ENCODE measurements at places on chromosomes 16 and 17.
A peak's percentile ranks its signal among the peaks of the same experiment; 100 is the strongest.

- H3K36me3 ChIP-seq: peaks cover 11% of the 10 kb centered on the region
- no peaks in the 10 kb centered on the region for H3K4me1 ChIP-seq
- H3K4me3 ChIP-seq: no peak overlapping the region
- H3K27me3 ChIP-seq: no peaks in the 10 kb centered on the region
- no peak for DNase-seq
These were observed 14.6 kb downstream of the CYLD start for GRCh38 chr16:50756473-50756872.

- H3K4me1 ChIP-seq: no peaks in the 10 kb centered on the region
- no peaks in the 10 kb centered on the region for H3K27me3 ChIP-seq
- H3K4me3 ChIP-seq: no peak overlapping the region
- peaks cover 8% of the 10 kb centered on the region for H3K36me3 ChIP-seq
These were observed 15.2 kb downstream of the PRKCA start for GRCh38 chr17:66317629-66318028.

GRCh38 chr17:46984892-46985291 lies 5.8 kb upstream of the RPRML start:
- no peak overlapping the region for H3K4me3 ChIP-seq
- no peak for DNase-seq
- H3K27me3 ChIP-seq: peaks cover 30% of the 10 kb centered on the region
- H3K36me3 ChIP-seq: no peaks in the 10 kb centered on the region
- peaks cover 11% of the 10 kb centered on the region for H3K4me1 ChIP-seq

- H3K4me1 ChIP-seq: peaks cover 5% of the 10 kb centered on the region
- peak overlapping the region; percentile 93 for H3K4me3 ChIP-seq
- H3K27me3 ChIP-seq: peaks cover 70% of the 10 kb centered on the region
- peak overlapping the region; percentile 71 for H3K27ac ChIP-seq
- no peak for DNase-seq
These were observed 7.5 kb upstream of the GNG13 start for GRCh38 chr16:808085-808386.

DNA sequence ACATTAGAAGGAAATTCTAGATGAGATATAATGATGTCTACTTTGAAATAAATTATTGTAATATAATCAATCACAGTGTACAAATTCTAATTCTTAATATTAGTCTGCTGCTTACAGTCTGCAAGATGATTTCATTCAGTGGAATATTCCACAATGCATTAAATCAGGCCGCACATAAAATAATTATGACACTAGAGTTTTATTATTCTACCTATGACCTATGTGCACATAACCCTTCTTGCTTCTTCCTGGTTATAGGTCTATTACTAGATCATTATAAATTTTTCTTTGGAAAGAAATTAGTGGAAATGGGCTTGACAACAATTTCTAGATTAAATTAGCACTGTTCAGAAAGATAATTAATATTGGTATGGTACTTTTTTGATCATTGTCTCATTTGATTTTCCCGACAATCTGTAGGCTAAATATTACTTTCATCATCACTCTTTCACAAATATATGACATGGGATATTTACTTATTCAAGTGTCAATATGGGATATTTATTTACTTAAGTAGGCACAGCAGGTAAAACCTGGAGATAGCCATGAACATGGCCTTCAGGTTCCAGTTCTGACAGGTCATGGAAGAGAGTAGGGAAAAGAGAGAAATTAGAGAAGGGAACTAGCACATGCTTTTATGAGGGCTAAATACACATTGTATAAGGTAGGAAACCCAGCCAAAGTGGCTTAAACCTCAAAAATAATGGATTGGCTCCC lies 476.4 kb downstream of the TOX3 start:
- H3K27me3 ChIP-seq: no peaks in the 10 kb centered on the region
- no peak overlapping the region for H3K27ac ChIP-seq
- no peak for DNase-seq

- no peaks in the 10 kb centered on the region for H3K36me3 ChIP-seq
- no peak overlapping the region for H3K27ac ChIP-seq
- H3K27me3 ChIP-seq: peaks cover 4% of the 10 kb centered on the region
- H3K4me3 ChIP-seq: no peak overlapping the region
- peaks cover 14% of the 10 kb centered on the region for H3K4me1 ChIP-seq
- no peak for DNase-seq
These were observed 16.2 kb downstream of the CYGB start for GRCh38 chr17:76521262-76521661.

GRCh38 chr17:81967533-81968395 lies 6.8 kb upstream of the NOTUM start:
- H3K27me3 ChIP-seq: peaks cover 27% of the 10 kb centered on the region
- H3K27ac ChIP-seq: peak overlapping the region; percentile 57
- no peaks in the 10 kb centered on the region for H3K36me3 ChIP-seq
- peak overlapping the region; percentile 68 for H3K4me3 ChIP-seq

DNA sequence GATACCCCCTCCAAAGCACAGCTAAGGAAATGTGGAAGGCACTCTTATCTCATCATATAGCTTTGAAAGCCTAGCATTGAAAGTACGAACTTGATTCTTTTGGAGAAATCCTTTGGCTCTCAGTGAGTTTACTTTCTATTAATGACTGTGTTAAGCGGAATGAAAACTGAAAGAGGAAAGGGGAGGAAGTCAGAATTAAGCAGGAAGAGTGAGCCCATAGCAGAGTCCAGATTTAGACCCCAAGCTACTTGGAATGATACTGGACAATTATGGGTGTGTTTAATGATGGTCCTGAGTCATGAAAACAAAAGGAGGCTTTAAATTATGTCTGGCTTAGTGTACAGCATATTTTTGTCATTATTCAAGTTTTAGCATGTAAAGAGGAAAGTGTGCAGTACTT lies 42.2 kb downstream of the TENT4B start:
- H3K27me3 ChIP-seq: no peaks in the 10 kb centered on the region
- no peak for DNase-seq
- H3K36me3 ChIP-seq: peaks cover 3% of the 10 kb centered on the region
- H3K27ac ChIP-seq: no peak overlapping the region

GRCh38 chr16:85316321-85316919 lies 204.1 kb upstream of the CIBAR2 start:
- peaks cover 76% of the 10 kb centered on the region for H3K27me3 ChIP-seq
- peaks cover 43% of the 10 kb centered on the region for H3K4me1 ChIP-seq
- peak; percentile 73 for DNase-seq
- H3K27ac ChIP-seq: no peak overlapping the region
- H3K36me3 ChIP-seq: no peaks in the 10 kb centered on the region

- H3K4me1 ChIP-seq: peaks cover 43% of the 10 kb centered on the region
- H3K4me3 ChIP-seq: peak overlapping the region; percentile 82
- no peak for DNase-seq
- peak overlapping the region; percentile 100 for H3K27ac ChIP-seq
These were observed 31.7 kb upstream of the ARL4D start for GRCh38 chr17:43366891-43367736.

DNA sequence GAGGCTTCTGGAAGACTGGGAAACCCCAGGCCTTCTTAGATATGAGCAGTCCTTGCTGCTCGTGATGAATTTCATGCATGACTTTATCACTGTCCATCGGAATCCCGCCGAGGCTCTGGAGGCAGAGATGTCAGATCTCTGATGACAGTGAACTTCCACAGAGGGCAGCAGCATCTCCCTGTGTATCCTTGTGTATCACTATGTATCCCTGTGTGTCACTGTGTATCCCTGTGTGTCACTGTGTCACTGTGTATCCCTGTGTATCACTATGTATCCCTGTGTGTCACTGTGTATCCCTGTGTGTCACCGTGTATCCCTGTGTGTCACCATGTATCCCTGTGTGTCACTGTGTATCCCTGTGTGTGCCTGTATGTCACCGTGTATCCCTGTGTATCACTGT lies 160.2 kb upstream of the CHMP6 start:
- H3K27ac ChIP-seq: no peak overlapping the region
- H3K36me3 ChIP-seq: peaks cover 8% of the 10 kb centered on the region

DNA sequence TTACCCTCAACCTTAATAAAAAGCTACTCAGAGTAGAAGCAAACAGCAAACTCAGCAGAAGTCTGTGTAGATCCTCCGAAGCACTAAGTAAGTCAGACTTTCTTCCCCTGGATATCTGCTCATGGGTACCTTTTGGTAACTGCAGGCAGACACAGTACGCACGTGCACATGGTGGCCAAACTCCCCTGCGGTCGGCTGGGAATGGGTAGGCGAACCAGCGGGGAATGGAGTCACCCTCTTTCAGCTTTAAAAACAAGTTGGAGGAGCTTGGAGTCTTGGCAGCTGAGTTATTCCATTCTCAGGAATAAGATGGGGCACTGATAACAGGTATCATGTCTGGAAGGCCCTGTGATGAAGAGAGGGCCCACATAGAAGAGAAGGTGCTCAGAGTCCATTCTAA lies 16.3 kb downstream of the CYB561 start:
- H3K4me3 ChIP-seq: no peak overlapping the region
- H3K27ac ChIP-seq: no peak overlapping the region
- DNase-seq: no peak

DNA sequence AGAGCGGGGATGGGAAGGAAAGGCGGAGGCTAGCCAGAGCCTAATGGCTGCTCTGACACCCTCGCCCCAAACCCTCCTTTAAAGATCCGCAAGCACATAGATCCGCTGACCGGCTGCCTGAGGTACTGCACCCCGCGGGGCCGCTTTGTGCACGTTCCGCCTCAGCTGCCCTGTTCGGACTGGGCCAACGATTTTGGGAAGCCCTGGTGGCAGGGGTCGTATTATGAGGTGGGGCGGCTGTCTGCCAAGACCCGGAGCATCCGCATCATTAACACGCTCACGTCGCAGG lies 663 bp downstream of the CYB5D1 start:
- H3K4me1 ChIP-seq: peaks cover 9% of the 10 kb centered on the region
- no peak overlapping the region for H3K4me3 ChIP-seq
- no peak for DNase-seq
- peaks cover 6% of the 10 kb centered on the region for H3K27me3 ChIP-seq

- no peak for DNase-seq
- H3K36me3 ChIP-seq: no peaks in the 10 kb centered on the region
- peaks cover 16% of the 10 kb centered on the region for H3K27me3 ChIP-seq
- H3K27ac ChIP-seq: no peak overlapping the region
- peaks cover 10% of the 10 kb centered on the region for H3K4me1 ChIP-seq
These were observed 52.8 kb downstream of the SOCS1 start for GRCh38 chr16:11203111-11203623.

- H3K27me3 ChIP-seq: no peaks in the 10 kb centered on the region
- H3K36me3 ChIP-seq: no peaks in the 10 kb centered on the region
- H3K4me1 ChIP-seq: peaks cover 18% of the 10 kb centered on the region
- no peak for DNase-seq
- no peak overlapping the region for H3K4me3 ChIP-seq
These were observed 165.3 kb downstream of the SLC39A11 start for GRCh38 chr17:72927146-72927545.

DNA sequence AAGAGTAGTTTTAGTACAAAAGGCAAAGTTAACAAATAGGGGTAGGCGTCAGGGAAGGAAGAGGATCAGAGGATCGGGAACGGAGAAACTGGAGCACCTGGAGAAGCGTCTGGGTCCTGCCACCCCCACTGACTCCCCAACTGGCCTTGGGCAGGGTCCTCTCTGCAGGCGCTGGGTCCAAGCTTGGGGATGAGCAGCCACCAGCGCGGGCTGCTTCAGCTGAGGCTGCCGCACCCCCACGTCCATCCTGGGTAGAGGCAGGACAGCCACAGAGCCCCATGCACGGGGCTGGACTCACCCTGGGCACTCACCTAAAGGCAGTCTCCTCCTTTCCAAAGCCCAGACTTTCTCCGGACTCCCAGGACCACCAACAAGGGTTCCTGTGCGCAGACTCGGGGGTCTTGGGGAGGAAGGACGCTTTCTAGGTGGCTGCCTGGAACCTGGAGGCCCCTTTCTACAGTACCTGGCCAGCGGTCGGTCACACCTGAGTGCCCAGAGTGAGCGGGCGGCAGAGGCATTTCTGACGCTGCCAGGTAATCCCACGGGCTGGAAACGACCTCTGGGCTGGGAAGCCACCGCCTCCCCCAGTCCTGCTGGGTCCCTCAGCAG lies 1.1 kb downstream of the HS3ST6 start:
- H3K4me3 ChIP-seq: no peak overlapping the region
- H3K27me3 ChIP-seq: peaks cover 78% of the 10 kb centered on the region
- H3K27ac ChIP-seq: no peak overlapping the region
- H3K4me1 ChIP-seq: peaks cover 10% of the 10 kb centered on the region

DNA sequence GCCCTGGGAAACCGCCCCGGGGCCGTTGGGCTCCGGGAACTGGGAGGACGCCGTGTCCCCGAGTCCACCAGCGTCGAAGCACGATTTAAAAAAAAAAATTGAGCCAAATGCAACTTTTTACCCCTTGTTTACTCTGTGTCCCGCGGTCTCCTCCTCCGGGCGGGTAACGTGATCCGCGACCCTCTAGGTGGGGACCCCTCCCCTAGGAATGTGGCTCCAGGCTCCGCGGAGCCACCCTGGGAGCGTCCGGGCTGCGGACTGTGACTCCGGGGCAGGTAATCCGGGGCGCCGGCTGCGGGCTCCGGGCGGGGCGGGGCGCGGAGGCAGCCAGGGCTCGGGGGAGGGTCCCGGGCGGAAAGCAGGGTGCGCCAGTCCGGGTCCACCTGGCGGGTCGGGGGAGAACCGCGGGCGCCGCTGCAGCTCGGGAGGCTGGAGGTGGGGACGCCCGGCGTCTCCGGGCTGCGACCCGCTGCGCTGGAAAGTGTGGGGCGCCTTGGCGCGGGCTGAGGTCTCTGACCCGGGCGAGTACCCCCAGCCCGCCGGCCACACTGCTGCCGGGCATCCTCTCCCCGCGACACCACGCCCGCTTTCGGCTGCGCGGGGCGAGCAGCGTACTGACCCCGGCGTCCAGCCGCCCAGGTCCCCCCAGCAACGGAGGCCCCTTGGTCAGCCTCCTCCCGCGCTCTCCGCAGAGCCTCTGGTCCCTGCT lies 852 bp upstream of the HELZ start:
- H3K27me3 ChIP-seq: peaks cover 10% of the 10 kb centered on the region
- peaks cover 22% of the 10 kb centered on the region for H3K4me1 ChIP-seq
- no peak overlapping the region for H3K27ac ChIP-seq
- H3K36me3 ChIP-seq: no peaks in the 10 kb centered on the region
- peak; percentile 38 for DNase-seq

DNA sequence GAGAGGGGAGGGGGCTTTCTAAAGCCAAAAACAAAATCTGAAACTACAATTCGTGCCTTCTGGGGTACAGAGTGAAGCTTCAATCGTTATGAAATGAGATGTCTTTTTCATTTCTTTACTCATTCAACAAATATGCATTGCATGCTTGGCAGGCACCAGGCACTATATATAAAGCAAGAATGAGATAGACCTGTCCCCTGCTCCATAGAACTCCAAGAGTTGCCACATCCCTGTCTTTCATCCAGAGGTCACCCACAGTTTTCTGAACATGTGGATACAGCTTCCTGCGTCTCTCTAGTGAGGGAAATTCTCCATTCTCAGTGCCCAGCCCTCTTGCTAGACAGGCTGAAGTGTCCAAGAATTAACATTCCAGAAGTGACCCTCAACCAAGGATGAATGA lies 343.2 kb upstream of the MAF start:
- no peak overlapping the region for H3K4me3 ChIP-seq
- no peaks in the 10 kb centered on the region for H3K27me3 ChIP-seq
- no peaks in the 10 kb centered on the region for H3K4me1 ChIP-seq
- no peak overlapping the region for H3K27ac ChIP-seq
- DNase-seq: no peak

DNA sequence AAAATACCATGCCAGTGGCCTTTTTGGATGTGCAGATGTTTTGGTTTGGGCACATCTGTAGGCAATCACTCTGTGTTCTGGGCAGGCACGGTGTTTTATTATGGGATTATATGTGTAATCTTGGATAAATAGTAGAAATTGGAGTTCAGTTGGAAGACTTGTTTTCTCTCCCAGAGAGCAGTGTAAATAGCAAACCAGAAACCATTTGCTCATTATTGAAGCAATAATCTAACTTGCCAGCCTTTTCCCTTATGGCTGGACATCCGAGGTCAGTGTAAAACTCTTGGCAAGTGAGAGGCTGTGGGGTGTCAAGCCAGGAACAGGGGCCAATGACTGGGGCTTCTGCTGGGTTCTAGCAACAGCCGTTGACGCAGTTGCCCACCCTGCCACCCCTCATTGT lies 69.9 kb downstream of the IRX3 start:
- H3K36me3 ChIP-seq: no peaks in the 10 kb centered on the region
- H3K4me3 ChIP-seq: no peak overlapping the region
- no peak for DNase-seq
- H3K27me3 ChIP-seq: peaks cover 6% of the 10 kb centered on the region
- no peaks in the 10 kb centered on the region for H3K4me1 ChIP-seq

Measured in neural crest cell (in vitro differentiated cells).